Hepatic stellate cell (primary cell): ENCODE measurements at places on chromosomes 7 and 10.

GRCh38 chr7:96977445-96977844, 27.9 kb upstream of the DLX6 start:
- DNase-seq, result no peak

DNA sequence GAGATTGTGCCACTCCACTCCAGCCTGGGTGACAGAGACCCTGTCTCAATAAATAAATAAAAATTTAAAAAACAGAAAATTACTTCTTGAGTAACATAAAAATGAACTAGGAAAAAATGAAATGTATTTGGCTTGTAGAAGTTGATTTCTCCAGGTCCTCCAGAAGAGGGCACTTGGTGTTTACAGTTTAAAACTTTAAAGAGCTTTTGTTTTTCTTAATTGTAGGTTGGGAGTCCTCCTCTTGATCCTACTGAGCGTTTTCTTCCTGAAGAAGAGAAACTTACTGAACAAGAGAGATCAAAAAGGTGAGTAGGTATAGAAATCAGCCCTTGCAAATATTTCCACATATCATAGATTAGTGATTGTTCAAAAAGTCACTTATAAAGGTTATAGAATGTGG, 16.2 kb downstream of the KIFBP start:
- DNase-seq, result peak; percentile 42

- DNase-seq, result no peak
Observed at GRCh38 chr7:129807863-129808262, 144.9 kb downstream of the UBE2H start.

DNA sequence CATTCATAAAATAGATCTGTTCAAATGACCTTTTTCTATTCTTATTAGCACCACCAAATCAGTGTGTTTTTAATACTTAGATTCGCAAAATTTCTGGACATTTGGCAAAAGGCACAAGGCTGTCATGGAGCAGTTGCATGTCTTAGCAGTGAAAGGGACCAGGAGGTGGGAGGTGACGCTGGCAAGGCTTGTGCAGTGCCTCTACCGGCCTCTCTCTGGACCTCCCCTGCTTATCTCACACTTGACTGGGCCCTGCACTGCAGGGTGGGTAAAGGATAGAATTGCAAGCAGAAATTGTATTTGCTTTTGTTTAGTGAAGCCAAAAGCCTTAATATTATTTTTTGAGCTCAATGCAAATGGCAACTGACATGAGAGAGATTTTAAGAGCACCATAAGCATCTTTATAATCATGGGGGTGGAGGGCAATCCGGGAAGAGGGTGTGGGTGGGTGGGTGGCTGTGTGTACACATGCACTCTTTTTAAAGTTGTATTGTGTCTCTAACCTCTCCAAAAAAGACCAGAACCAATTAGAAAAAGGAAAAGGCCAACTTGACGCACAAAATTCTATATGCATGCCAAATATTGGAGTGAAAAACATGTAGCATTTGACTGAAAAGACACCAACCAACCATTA, 106.3 kb downstream of the WNT2 start:
- DNase-seq, result no peak

- no peak for DNase-seq
Observed at GRCh38 chr7:88291398-88292173, 15.1 kb downstream of the STEAP4 start.
